ENCODE measurements at places on chromosomes 6 and 20. TPM values are rescaled to one million over a fixed set of nuclear protein-coding genes. Genes with fewer than 3 reads are reported as not detected.

The SLC35D3 gene
- not detected for total RNA-seq

GRCh38 chr6:4672772-4673171 lies 103.4 kb upstream of the CDYL start:
- no peak overlapping the region for H3K27ac ChIP-seq
- peaks cover 3% of the 10 kb centered on the region for H3K27me3 ChIP-seq
- H3K36me3 ChIP-seq = no peaks in the 10 kb centered on the region
- no peak for DNase-seq

The KHDC1L gene
- total RNA-seq = not detected

The TCF15 gene
- not detected for total RNA-seq

GRCh38 chr20:8788831-8789230 lies 280.1 kb upstream of the PLCB4 start:
- DNase-seq = no peak
- no peaks in the 10 kb centered on the region for H3K36me3 ChIP-seq
- H3K4me1 ChIP-seq = no peaks in the 10 kb centered on the region
- H3K27ac ChIP-seq = no peak overlapping the region

- peaks cover 3% of the 10 kb centered on the region for H3K36me3 ChIP-seq
- H3K4me1 ChIP-seq = peaks cover 17% of the 10 kb centered on the region
- H3K4me3 ChIP-seq = no peak overlapping the region
Measured at GRCh38 chr6:11214901-11215300, 17.6 kb downstream of the NEDD9 start.

DNA sequence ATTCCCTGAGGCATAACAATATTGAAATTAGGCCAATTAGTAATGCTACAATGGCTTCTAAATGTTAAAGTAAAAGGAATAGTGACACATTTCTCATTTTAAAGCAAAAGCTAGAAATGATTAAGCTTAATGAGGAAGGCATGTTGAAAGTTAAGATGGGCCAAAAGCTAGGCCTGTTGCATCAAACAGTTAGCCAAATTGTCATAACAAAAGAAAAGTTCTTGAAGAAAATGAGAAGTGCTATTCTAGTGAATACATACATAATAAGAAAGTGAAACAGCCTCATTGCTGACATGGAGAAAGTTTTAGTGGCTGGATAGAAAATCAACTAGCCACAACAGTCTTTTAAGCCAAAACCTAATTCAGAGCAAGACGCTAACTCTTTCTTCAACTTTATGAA lies 12.9 kb downstream of the OR2A4 start:
- no peaks in the 10 kb centered on the region for H3K27me3 ChIP-seq
- no peak for DNase-seq
- no peaks in the 10 kb centered on the region for H3K36me3 ChIP-seq
- no peak overlapping the region for H3K4me3 ChIP-seq
- no peaks in the 10 kb centered on the region for H3K4me1 ChIP-seq

GRCh38 chr20:63900413-63900812 lies 5.5 kb downstream of the DNAJC5 start:
- DNase-seq = no peak
- peaks cover 74% of the 10 kb centered on the region for H3K4me1 ChIP-seq
- H3K36me3 ChIP-seq = peaks cover 16% of the 10 kb centered on the region
- no peaks in the 10 kb centered on the region for H3K27me3 ChIP-seq

DNA sequence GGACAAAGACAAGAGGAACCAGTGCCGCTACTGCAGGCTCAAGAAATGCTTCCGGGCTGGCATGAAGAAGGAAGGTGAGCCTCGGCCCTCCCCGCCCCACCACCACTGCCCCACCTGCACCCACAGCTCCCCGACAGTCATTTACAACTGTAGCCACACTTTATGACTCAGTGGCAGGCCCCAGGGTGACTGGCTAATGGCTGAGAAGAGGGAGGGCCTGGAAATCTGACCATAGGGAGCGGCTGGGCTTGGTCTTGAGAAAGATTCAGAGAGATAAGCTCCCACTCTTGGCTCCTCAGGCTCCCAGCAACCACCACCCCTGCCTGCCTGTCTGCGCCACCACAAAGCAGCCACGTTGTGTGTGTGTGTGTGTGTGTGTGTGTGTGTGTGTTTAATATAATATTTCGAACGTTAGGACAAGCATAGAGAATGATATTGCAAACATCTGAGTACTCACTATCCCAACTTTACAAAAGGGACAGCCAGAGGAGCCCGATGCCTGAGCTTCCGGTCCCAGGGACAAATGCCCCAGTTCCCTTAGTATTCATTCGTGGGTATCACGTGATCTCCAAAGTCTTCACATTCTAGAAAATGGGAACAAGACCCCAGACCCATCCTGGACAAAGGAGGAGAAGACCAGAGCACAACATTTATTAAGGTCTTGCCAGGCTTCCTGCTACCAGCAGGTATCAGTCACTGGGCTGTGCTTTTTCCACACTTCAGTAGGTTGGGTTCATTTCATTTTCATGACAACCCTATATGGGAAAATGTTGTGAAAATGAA lies 52.1 kb downstream of the HNF4A start:
- no peaks in the 10 kb centered on the region for H3K36me3 ChIP-seq
- DNase-seq = no peak

GRCh38 chr20:47524015-47524784 lies 22.5 kb downstream of the NCOA3 start:
- no peaks in the 10 kb centered on the region for H3K4me1 ChIP-seq
- H3K36me3 ChIP-seq = peaks cover 23% of the 10 kb centered on the region
- no peak overlapping the region for H3K4me3 ChIP-seq
- H3K27ac ChIP-seq = no peak overlapping the region
- peaks cover 4% of the 10 kb centered on the region for H3K27me3 ChIP-seq

The LRRN4 gene
- total RNA-seq = not detected

DNA sequence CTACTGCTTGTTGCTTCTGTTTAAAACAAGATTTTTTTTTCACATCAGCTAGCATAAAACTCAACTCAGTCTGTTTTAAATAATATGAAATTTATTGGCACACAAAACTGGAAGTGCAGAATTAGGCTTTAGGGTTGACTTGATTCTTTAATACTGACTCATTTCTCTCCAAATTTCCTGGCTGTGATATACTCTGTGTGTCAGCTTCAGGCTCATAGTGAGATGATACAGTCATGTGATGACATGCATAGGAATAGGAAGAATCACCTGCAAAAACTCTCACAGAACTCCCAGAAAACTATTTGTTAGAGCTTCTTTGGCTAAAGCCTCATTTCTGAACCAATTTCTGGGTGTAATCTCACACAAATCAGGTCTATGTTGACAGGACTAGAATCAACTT lies 1068.0 kb upstream of the EPHA7 start:
- H3K36me3 ChIP-seq = no peaks in the 10 kb centered on the region
- no peaks in the 10 kb centered on the region for H3K27me3 ChIP-seq
- H3K4me3 ChIP-seq = no peak overlapping the region
- no peak overlapping the region for H3K27ac ChIP-seq

- H3K27ac ChIP-seq = no peak overlapping the region
- no peaks in the 10 kb centered on the region for H3K4me1 ChIP-seq
- H3K36me3 ChIP-seq = no peaks in the 10 kb centered on the region
- H3K4me3 ChIP-seq = no peak overlapping the region
Measured at GRCh38 chr6:18835976-18836375, 448.8 kb downstream of the RNF144B start.

GRCh38 chr6:161503570-161503969 lies 229.7 kb upstream of the AGPAT4 start:
- no peaks in the 10 kb centered on the region for H3K4me1 ChIP-seq
- H3K27ac ChIP-seq = no peak overlapping the region
- no peak overlapping the region for H3K4me3 ChIP-seq
- H3K36me3 ChIP-seq = no peaks in the 10 kb centered on the region

GRCh38 chr6:153858529-153858928 lies 180.5 kb upstream of the OPRM1 start:
- no peaks in the 10 kb centered on the region for H3K36me3 ChIP-seq
- H3K4me3 ChIP-seq = no peak overlapping the region
- H3K27me3 ChIP-seq = peaks cover 8% of the 10 kb centered on the region

GRCh38 chr6:1749041-1749440 lies 139.3 kb downstream of the FOXC1 start:
- H3K36me3 ChIP-seq = no peaks in the 10 kb centered on the region
- H3K4me1 ChIP-seq = no peaks in the 10 kb centered on the region
- H3K27ac ChIP-seq = no peak overlapping the region
- no peak overlapping the region for H3K4me3 ChIP-seq
- H3K27me3 ChIP-seq = no peaks in the 10 kb centered on the region

- H3K4me1 ChIP-seq = peaks cover 24% of the 10 kb centered on the region
- no peak for DNase-seq
- H3K27ac ChIP-seq = no peak overlapping the region
- H3K4me3 ChIP-seq = no peak overlapping the region
- no peaks in the 10 kb centered on the region for H3K27me3 ChIP-seq
Measured at GRCh38 chr6:24987446-24988115, 51.8 kb upstream of the RIPOR2 start.

GRCh38 chr6:135951169-135951568 lies 99.7 kb downstream of the PDE7B start:
- no peaks in the 10 kb centered on the region for H3K36me3 ChIP-seq
- no peak overlapping the region for H3K27ac ChIP-seq
- no peak overlapping the region for H3K4me3 ChIP-seq
- no peaks in the 10 kb centered on the region for H3K4me1 ChIP-seq
- H3K27me3 ChIP-seq = no peaks in the 10 kb centered on the region

The SMPDL3A gene
- total RNA-seq = not detected

The APCDD1L gene
- total RNA-seq = not detected

The ZSWIM1 gene
- 8.9 TPM for total RNA-seq

The TBX18 gene
- not detected for total RNA-seq

The TINAG gene
- not detected for total RNA-seq

Data from T-cell (primary cell).